Fibroblast of villous mesenchyme (primary cell): ENCODE measurements at places on chromosomes 2 and 18. TPM values are rescaled to one million over a fixed set of nuclear protein-coding genes. Genes with fewer than 3 reads are reported as not detected.

Gene IL1RN
- not detected in 2 replicates for total RNA-seq

Gene CFAP65
- not detected in 2 replicates for total RNA-seq

- no peak for DNase-seq
These were observed 41.0 kb upstream of the ZFP36L2 start for GRCh38 chr2:43267381-43267780.

GRCh38 chr2:147197754-147198483 lies 646.9 kb upstream of the ACVR2A start:
- DNase-seq: no peak

- DNase-seq: peak; percentile 35
These were observed 132.7 kb upstream of the TTC27 start for GRCh38 chr2:32495139-32495538.

Gene SPP2
- total RNA-seq: not detected in 2 replicates

GRCh38 chr2:25483607-25484266 lies 142.0 kb upstream of the DNMT3A start:
- peak; percentile 14 for DNase-seq

DNA sequence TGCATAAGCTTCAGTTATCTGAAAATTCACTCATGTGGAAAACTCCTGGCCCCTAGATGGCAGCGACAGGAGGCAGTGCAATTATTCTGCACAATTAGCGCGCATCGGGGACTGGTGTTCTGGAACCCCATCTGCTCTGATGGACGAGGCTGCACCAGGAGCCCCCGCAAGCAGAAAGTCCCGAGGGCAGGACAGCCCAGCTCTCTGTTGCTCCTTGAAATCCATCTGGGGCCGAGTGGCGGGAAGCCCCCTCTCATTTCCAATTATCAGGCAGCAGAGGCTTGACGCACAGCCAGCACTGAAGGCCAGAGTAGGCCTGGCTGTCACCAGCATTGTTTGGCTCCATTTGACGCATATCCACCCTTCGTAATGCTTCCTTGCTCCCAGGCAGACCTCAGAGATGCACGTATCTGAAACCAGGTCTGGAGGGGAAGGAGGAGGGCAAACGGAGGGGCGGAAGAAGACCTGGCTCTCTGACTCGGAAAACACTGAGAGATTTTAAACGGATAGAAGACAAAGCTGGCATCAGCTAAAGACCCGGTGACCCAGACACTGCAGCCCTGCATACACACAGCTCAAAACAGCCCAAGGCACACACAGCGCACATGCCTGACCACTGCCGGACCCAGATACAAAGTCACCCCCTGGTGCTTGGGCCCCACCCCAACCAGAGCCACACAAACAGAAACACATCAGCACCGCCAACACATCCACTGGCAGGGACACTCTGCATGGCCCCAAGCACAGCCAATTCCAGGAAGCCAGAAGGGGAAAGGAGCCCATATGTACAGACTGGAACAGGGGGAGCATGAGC lies 69.8 kb downstream of the TNS1 start:
- no peak for DNase-seq

Gene ADCYAP1
- total RNA-seq: not detected in 2 replicates

- no peak for DNase-seq
These were observed 1038.1 kb downstream of the SUCLG1 start for GRCh38 chr2:83420993-83421392.

GRCh38 chr18:50453014-50453680 lies 78.3 kb downstream of the SKA1 start:
- DNase-seq: no peak

- DNase-seq: no peak
These were observed 37.6 kb upstream of the GPR17 start for GRCh38 chr2:127608061-127609030.

DNA sequence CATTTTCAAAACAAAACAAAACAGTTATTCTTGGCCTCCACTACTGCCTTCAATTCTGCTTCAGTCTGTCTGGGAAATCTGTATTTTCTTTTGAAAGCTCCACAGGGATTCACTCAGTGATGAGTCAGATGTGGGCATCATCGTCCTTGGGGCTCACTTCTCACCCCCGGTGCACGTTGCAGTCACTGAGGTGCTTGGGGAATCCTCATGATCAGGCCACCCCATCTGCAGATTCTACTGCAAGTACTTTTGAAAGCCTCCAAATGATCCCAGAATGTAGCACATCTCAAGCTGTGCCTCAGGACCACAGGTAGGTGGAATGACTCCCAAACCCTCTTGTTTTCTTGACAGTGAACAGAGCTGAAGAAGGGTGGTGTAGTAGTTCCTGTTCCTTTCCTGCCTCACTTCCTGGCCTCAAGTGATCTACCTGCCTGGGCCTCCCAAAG lies 34.3 kb downstream of the LPIN2 start:
- peak; percentile 80 for DNase-seq

Gene GCKR
- 0.32 TPM in 1 of 2 replicates, not detected in the other for total RNA-seq

Gene SPATA3
- not detected in 2 replicates for total RNA-seq

Gene ST6GAL2
- 4.3 and 5.2 TPM in 2 replicates for total RNA-seq

Gene CNTNAP5
- not detected in 2 replicates for total RNA-seq

DNA sequence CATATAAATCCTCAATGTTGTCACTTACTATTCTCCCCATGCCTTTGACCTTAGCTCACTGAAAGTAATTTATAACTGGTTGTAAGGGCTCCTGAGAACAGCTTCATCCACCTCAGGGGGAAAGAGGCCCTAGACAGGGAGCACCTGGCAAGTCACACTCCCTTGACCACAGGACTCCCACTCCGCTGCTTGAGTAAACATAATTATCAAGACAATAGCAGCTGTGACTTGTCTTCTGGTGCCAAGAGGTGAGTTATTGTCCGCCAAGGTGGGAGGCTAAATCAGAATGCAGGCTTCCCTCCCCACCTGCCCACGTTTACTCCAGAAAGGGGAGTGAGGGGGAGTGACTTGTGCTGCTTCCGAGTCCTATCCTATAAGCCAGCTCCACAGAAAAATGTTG lies 230.6 kb upstream of the LRATD1 start:
- DNase-seq: no peak

DNA sequence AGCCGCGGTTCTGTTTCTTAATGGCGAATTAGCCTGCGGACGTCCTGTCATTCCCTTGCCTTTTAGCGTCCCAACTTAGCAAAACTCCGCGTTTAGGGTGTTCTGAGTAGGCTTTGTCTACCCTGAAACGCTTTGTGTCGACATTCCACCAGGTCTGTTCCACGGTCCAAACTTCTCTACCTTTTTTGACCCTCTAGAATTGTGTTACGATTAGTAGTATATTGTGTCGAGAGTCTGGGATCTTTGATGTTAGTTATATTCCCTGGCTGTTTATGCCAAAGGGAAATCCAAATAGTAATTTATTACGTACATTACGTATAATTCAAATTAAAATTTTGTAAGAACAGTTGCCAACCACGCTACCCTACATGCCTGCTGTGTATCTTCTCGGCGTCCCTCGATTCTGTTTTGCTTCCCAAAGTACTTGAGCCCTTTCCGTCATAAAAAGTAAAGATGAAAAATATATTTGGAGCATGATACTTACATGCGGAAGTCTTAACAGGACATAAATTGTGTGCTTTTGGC lies 495 bp upstream of the TTC32 start:
- no peak for DNase-seq

Gene UNC80
- total RNA-seq: not detected in 2 replicates

DNA sequence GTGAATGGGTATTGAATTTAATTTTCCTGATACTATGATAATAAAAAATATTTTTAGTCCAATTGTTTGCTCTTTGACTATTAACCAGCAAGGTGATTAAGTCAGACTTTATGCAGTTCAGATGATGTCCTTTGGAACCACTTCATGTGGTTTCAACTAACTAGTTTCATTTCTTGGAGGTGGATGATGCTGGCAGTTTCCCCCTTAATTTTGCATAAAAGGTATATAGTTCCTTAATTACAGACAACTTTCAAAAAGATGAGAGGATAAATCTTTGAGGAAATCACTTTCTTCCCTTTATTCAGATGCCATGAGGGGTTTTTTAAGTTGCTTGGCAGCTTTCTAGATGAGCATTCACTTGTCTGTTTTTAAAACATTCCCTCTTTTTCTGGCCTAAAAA lies 223.1 kb downstream of the PHLPP1 start:
- no peak for DNase-seq
